Activated CD4-positive, alpha-beta T cell treated with anti-CD3 and anti-CD28 coated beads, Interleukin-2, amount 50 U/mL, for 1 hour (primary cell): ENCODE measurements at places on chromosomes 3 and 15.

GRCh38 chr15:68681836-68682235 is 103.0 kb downstream of the CORO2B start:
- no peak for DNase-seq

DNA sequence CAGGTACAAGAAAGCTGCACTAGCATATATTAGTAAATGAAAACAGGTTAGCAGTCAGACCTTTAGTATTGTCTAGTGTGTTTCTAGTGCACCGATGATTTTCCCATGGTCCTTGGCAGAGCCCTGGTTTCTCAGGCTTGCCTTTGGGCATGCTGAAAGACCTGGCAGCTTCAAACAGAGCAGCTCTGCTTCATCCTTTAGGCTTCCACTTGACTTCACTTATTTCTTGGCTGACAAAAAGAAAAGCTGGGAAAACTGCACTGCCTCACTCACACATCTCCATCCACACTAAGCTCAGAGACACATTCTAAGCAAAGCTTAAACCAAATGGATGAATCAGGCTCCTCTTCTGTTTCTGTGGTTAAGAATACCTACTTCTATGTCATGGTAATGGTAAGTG is 374.8 kb upstream of the PDZRN3 start:
- no peak for DNase-seq

DNA sequence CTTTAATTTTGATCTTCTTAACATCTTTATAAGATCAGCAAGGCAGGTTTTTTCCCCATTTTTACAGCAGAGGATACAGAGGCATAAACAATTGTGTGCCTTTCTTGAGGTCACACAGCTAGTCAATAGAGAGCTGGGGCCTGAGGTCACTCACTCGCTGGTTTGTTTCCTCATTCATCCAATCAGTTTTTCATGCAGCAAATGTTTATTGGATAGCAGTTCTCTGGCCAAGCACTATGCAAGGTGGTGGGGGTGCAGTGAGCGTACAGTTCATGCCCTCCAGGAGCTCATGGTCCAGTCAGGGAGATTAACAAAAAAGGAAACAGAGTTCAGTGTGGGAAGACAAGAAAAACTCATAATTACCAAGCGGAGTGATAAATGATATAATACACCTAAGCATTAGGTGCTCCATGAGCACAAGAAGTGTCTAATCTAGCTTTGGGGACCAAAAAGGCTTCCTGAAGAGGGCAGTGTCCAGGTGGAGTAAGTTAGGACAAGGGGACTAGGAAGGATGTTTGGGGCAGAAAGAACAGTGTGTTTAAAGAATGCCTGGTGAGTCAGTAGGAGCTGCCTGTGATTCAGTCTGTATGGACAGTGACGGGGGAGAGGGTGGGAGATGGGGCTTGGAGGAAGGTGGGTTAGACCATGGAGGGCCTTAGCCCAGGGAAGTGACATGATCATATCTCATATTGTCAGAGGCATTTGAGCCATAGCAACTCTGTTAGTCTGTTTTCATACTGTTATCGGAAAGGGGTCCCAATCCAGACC is 29.3 kb downstream of the MAP2K5 start:
- no peak for DNase-seq

GRCh38 chr3:77690284-77690845 is 650.5 kb downstream of the ROBO2 start:
- DNase-seq: no peak

DNA sequence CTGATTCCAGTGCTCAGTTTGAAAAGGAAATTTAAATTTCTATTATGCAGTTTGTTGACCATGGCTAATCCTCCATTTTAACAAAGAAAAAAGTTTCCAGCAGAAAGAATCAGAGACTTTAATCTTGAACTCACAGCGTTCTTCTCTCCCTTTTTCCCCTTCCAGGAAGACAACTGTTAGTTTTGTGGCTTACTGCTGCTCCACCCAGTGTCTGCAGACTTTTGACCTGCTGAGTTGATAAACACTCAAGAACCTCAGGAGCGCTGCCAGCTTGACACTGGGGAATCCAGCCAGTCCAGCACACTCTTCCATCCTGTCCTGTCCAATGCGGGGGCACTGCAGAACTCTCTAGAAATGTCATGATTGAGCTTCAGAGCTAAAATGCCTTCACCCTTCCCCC is 134.6 kb downstream of the LRRC28 start:
- no peak for DNase-seq

DNA sequence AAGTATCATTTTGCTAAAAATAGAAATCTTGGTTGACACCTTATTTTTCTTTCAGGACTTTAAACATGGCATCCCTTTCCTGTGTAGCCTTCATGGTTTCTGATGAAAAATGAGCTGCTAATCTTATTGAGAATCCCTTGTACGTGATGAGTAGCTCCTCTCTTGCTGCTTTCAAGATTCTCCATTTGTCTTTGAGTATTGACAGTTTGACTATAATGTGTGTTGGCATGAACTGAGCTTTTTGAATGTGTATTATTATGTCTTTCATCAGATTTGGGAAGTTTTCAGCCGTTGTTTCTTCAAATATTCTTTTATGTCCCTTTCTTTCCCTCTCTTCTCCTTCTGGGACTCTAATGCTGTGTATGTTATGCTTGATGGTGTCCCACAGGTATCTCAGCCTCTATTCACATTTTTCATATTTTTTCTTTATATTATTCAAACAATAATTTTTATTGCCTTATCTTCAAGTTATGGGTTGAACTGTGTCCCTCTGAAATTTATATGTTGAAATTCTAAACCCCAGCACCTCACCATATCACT is 4.1 kb upstream of the C3orf22 start:
- DNase-seq: no peak

- no peak for DNase-seq
These were observed 109.4 kb upstream of the SAMMSON start for GRCh38 chr3:69890084-69890483.

- DNase-seq: no peak
These were observed 27.4 kb downstream of the PHC3 start for GRCh38 chr3:170154084-170154483.

- DNase-seq: no peak
These were observed 1.6 kb upstream of the MTHFS start for GRCh38 chr15:79898369-79898768.

GRCh38 chr3:74756674-74757073 is 142.2 kb upstream of the CNTN3 start:
- no peak for DNase-seq

GRCh38 chr3:172155897-172156585 is 116.7 kb downstream of the FNDC3B start:
- DNase-seq: no peak

GRCh38 chr3:143209715-143210059 is 90.1 kb downstream of the CHST2 start:
- DNase-seq: no peak

DNA sequence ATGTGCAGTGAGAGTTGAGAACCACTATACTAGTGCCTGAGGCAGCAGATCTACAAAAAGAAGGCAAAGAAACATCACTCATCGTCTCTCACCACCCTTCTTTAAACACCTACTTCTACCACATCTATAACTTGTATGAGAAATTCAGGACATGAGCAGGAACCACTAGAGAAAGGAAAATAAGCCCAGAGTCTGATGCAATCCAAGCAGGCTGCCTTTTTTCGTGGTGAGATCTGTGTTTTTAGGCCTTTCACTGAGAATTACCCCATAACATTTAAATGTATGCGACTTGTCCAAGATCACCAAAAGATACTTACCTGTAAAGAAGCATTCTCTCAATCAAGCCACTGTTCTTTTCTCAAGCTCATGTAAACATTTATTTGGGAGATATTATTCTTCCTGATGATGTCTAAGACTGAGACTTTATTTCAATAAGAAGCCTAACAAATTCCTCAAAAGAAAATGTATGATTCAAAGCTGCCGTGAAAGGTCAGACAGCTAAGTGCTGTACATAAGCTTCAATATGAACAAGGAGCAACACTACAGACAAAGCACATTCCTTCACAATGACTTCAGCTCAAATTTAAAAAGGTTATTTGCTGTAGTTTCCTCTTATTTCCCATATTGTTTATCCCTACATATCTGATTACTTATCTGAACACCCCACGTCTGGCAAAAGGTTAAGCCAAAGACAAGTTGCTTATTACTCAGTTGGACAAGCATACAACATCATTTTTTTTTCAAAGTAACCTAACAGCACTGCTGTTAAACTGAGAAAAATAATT is 16.5 kb downstream of the SPICE1 start:
- no peak for DNase-seq

DNA sequence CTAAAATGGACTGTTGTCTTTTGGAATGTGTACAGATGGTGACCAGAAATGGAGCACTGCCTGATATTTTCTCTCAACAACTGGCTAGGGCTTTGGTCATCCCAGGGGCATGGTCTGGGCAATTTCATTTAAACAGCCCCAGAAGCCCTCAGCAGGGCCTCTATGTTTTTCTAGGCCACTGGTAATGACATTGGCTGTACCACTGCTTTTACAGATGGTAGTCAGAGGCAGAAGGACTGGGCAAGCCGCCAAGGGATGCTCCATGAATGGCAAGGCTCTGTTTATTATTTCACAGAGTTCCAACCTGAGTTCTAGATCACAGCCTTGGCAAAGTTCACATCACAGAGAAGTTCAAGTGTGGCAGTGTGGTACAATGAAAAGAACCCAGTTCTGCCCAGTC is 37.0 kb upstream of the LMCD1 start:
- DNase-seq: no peak

DNA sequence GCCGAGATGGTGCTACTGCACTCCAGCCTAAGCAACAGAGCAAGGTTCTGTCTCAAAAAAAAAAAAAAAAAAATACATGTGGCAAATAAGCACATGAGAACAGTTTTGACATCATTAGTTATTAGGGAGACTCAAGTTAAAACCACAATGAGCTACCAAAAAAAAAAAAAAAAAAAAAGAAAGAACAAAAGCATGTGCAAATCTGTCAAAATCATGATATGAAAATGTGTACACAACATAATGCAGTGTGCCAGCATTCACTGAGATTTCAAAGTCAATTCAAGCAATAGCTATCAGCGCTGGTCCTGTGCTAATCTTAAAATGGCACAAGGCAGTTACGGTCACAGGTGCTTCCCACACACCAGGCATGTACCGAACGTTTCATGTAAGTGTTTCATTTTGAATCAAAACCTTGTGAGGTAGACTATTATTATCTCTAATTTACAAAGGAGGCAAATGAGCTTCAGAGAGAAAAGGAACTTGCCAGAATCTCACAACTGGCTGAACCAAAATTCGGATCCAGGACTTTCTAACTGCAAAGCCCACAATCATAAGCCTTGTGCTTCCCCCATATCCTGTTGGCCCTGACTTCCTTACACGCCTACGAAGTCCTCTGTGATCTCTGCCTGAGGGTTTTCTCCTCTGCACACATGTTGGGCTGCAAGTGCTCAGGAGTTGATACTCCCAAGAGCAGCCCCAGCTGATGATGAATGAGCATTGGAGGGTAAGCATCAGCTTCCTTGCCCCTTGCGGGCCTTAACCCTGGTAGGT is 200.1 kb upstream of the PROK2 start:
- DNase-seq: no peak

DNA sequence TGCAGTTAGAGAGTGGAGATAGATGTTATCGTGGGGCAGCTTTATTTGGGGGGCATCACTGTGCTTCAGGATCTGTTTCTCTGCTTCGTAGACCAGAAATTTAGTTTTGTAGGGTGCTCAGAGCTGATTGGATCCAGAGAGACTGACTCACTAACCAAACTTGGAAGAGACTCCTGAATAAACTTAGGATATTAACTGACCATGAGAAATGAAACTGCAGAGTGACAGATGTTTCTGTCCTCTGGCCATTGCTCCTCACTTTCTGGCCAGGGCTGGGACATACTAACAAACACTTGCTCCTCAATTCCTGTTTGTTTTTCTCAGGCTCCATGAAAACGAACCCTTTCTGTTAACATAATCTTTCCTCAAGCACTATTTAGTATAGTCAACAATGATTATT is 4.3 kb downstream of the ZNF592 start:
- no peak for DNase-seq

DNA sequence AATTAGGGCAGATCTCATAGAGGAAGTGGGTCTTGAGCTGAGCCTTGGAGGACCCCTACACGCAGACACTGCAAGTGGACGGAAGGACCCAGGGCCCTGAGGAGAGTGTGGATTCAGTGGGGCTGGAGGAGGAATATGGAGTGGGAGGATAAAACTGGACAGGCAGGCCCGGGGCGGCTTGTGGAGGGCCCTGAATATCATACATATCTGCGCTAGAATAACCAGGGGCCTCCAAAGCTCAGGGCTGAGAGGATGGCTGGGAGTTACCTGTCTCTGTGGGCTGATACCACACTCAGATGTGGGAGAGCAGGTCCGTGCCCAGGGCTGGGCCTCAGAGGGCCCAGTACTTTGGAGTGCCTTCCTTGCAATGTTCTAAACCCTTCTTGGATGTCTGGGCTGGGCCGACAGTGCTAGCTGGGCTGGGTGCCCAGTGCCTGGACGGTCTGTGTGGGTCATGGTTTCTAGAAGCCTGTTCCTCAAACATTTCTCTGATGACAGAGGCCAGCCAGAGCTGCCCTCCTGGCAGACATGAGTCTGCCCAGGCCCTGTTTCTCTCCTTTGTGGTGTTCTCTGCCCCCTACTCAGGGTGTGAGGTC is 29.6 kb downstream of the CHRD start:
- DNase-seq: no peak

- no peak for DNase-seq
These were observed 76.0 kb downstream of the MTHFS start for GRCh38 chr15:79820820-79821219.

DNA sequence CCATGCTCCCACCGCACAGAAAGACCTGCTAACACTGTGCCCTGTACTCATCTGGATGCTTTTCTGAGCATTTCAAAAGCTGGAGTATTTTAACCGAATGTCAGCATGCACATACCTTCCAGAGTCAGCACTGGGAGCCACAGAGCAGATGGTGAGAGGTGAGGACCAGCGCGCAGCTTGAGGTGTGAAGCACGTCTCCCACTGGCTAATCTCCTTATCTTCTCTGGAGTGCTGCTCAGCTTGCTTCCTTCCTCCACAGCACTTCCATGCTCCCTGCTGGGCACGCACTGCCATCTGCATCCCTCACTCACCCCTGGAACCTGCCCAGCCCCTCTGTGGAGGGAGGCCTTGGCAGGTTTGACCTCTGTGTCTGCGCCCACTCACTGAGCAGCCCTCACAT is at the start of gene GNB5:
Gene GNB5, minus strand, starts transcription at position 186 of the 400 bp plus-strand sequence. CDS start 6,716 bp downstream, outside the sequence.
- no peak for DNase-seq

DNA sequence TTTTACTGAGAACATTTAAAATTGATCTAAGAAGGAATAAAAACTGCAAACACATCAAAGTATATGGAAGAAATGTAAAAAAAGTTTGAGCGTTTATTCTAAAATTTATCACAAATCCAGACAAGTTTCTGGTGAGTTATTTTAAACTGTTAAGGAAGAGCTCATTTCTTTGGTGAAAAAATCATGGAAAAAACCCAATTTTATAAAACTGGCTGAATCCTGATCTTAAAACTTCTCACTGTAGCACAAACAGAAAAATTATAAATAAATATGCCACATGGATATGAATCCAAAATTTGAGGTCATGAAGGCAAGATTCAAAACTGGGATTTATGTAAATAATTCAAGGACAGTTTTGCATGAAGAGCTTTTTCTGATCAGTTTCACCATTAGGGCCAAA is 205.1 kb upstream of the RGMA start:
- DNase-seq: no peak

GRCh38 chr15:69808756-69809155 is 289.0 kb downstream of the TLE3 start:
- no peak for DNase-seq
